ENCODE measurements at places on chromosomes 1 and 21.

GRCh38 chr21:15804247-15805005 is 74.6 kb downstream of the USP25 start:
- DNase-seq, result no peak

- DNase-seq, result no peak
Measured at GRCh38 chr1:85734931-85735330, 26.7 kb upstream of the ZNHIT6 start.

DNA sequence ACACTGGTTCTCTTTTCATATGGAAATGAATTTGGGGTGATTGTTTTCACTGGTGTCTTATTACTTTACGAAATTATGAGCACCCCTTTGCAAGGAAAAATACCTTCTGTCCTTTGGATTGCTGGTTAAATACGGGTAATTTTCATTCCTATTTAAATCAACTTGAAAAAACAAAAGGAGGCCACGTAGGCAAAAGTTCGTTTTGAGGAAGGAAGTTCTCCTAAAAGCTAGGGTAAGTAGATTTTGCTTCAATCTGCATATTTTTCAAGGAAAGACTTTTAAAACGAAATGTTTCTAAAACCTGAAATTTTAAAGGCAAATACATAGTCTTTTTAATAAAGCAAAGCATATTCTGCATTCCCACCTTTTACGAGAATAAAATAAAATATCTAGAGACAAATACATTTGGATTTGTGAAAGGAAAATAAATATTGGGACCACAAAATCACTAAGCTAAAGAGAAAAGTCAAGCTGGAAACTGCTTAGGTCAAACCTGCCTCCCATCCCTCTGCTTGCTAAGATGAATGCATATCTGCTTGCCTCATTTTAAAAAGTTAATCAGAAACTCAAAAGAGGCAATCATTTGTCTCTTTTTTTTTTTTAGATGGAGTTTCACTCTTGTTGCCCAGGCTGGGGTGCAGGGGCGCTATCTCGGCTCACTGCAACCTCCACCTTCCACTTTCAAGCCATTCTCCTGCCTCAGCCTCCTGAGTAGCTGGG is 70.9 kb upstream of the ETS2 start:
- no peak for DNase-seq

GRCh38 chr1:89089962-89090361 is 25.0 kb upstream of the GBP1 start:
- no peak for DNase-seq

DNA sequence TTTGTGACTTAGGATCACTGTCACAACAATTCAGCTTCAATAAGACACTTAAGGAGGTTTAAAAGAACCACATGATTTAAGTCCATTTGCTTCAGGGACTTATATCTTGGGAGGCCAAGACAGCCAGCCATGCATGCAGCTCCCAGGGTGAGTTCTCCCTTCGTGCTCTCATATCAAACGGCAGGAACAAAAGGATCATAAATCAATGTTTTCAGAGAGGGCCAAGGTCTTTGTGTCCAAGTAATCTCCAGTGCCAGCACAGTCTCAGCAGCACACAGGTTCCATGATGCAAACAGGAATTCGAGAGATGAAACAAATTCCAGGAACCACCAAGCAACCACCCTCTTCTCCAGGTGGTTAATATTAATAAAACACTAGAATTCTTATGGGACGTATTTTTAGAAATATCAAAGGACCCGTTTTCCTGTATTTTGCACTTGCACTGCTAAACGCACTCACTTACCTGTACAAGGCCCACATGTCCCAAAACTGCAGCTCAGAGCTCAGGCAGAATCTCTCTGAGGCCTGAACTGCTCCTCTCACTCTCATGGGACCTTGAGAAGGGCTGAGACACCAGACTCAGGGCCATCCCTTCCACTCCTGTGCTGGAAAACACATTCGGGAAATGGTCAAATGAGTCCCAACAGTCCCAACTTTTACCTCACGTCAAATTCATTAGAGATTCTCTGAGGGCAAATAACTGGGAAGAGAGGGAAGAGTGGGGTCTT is 100.0 kb upstream of the RAB4A start:
- DNase-seq, result no peak

GRCh38 chr1:232367293-232367692 is 262.6 kb downstream of the SIPA1L2 start:
- DNase-seq, result no peak

DNA sequence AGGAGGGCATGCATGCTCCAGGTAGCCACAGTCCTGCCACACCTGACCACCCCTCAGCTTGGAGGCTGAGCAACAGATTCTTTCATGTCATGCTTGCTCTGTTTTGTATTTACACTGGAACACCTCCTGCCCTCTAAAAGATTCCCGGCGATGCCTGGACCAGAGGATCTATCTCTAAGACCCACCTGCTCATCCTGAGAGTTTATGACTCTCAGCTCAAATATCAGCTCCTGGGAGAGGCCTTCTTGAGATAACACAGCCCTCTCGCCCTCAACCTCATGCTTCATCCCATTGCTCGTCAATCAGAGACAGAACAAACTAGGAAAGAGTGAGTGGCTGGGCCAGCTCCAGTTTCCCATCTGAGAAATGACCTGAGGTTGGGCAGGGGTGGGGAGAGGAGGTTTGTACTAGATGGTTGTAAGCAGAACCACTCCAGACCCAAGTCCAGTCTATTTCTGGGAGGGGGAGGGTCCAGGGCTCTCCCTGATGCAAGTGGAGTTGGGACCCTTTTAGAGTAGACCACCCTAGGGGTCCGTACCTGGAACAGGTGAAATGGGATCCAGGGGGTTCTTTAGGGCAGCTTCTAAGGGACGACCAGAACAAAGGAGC is 524.5 kb downstream of the MATN1 start:
- DNase-seq, result no peak

GRCh38 chr1:29415861-29416260 is 179.5 kb downstream of the PTPRU start:
- DNase-seq, result peak; percentile 10

Measured in cardiac septum (tissue), 1 donor.